ENCODE measurements at places on chromosomes 1 and 21. TPM values are rescaled to one million over a fixed set of nuclear protein-coding genes. Genes with fewer than 3 reads are reported as not detected.

The CRYAA gene
- not detected for total RNA-seq

The PTPN7 gene
- 9.6 TPM for total RNA-seq

The LDLRAP1 gene
- total RNA-seq = 28.5 TPM

The FAM131C gene
- total RNA-seq = not detected

The UBE2J2 gene
- total RNA-seq = 61.0 TPM

The TBX15 gene
- 57.0 TPM for total RNA-seq

The CR1L gene
- 1.0 TPM for total RNA-seq

The LCE1B gene
- not detected for total RNA-seq

The DNASE2B gene
- not detected for total RNA-seq

The OR2L13 gene
- not detected for total RNA-seq

The NLRP3 gene
- 2.4 TPM for total RNA-seq

The CDK18 gene
- 14.1 TPM for total RNA-seq

The TSPAN1 gene
- total RNA-seq = 3.1 TPM

The FOXD3 gene
- total RNA-seq = 27.3 TPM

The SLAMF6 gene
- total RNA-seq = 0.20 TPM

The INSRR gene
- 0.60 TPM for total RNA-seq

The ALX3 gene
- total RNA-seq = not detected

The KPRP gene
- not detected for total RNA-seq

The CENPF gene
- total RNA-seq = 0.84 TPM

The OR2L8 gene
- 0.63 TPM for total RNA-seq

The CXADR gene
- 9.2 TPM for total RNA-seq

The CFHR1 gene
- not detected for total RNA-seq

The NTMT2 gene
- not detected for total RNA-seq

The RGS16 gene
- total RNA-seq = 0.78 TPM

The IFI6 gene
- 79.3 TPM for total RNA-seq

The EMC1 gene
- total RNA-seq = 25.6 TPM

The IGFN1 gene
- not detected for total RNA-seq

The PDE4B gene
- total RNA-seq = 5.2 TPM

The C1orf116 gene
- not detected for total RNA-seq

The LCE1C gene
- total RNA-seq = not detected

The LHX8 gene
- not detected for total RNA-seq

The SYNJ1 gene
- total RNA-seq = 11.5 TPM

The PTAFR gene
- total RNA-seq = 4.2 TPM

The CHIA gene
- not detected for total RNA-seq

The TNNI3K gene
- total RNA-seq = 2.2 TPM

The RAP1GAP gene
- 4.1 TPM for total RNA-seq

The NUP210L gene
- 0.30 TPM for total RNA-seq

The LRRC47 gene
- 40.8 TPM for total RNA-seq

The MGST3 gene
- total RNA-seq = 106 TPM

The PDC gene
- not detected for total RNA-seq

The SLC2A5 gene
- total RNA-seq = 1.9 TPM

The APOBEC4 gene
- total RNA-seq = not detected

The SCAMP3 gene
- 61.1 TPM for total RNA-seq

The OXCT2 gene
- 22.2 TPM for total RNA-seq

The ADGRL4 gene
- total RNA-seq = 48.0 TPM

The BCAR3 gene
- total RNA-seq = 36.3 TPM

The NR0B2 gene
- not detected for total RNA-seq

The PTGFR gene
- 44.1 TPM for total RNA-seq

The TAL1 gene
- 3.1 TPM for total RNA-seq

The ADIPOR1 gene
- 89.6 TPM for total RNA-seq

The EFNA1 gene
- total RNA-seq = 27.4 TPM

The RAB3B gene
- under 0.01 TPM for total RNA-seq

The ST6GALNAC3 gene
- total RNA-seq = 5.9 TPM

The BATF3 gene
- total RNA-seq = 9.0 TPM

The CASQ1 gene
- total RNA-seq = 0.98 TPM

The PLA2G2C gene
- not detected for total RNA-seq
